ENCODE measurements at places on chromosomes 4 and X. TPM values are rescaled to one million over a fixed set of nuclear protein-coding genes. Genes with fewer than 3 reads are reported as not detected.

Gene PLP1
- not detected for total RNA-seq

Gene SLC38A5
- total RNA-seq: 25.1 TPM

Gene FMR1
- total RNA-seq: 33.3 TPM

Gene UGT2B15
- not detected for total RNA-seq

Gene CXXC4
- not detected for total RNA-seq

- DNase-seq: no peak
These were observed 325.0 kb downstream of the TLL1 start for GRCh38 chr4:166198041-166198440.

- no peak for DNase-seq
These were observed 1562.9 kb upstream of the TENM3 start for GRCh38 chr4:180680305-180680704.

DNA sequence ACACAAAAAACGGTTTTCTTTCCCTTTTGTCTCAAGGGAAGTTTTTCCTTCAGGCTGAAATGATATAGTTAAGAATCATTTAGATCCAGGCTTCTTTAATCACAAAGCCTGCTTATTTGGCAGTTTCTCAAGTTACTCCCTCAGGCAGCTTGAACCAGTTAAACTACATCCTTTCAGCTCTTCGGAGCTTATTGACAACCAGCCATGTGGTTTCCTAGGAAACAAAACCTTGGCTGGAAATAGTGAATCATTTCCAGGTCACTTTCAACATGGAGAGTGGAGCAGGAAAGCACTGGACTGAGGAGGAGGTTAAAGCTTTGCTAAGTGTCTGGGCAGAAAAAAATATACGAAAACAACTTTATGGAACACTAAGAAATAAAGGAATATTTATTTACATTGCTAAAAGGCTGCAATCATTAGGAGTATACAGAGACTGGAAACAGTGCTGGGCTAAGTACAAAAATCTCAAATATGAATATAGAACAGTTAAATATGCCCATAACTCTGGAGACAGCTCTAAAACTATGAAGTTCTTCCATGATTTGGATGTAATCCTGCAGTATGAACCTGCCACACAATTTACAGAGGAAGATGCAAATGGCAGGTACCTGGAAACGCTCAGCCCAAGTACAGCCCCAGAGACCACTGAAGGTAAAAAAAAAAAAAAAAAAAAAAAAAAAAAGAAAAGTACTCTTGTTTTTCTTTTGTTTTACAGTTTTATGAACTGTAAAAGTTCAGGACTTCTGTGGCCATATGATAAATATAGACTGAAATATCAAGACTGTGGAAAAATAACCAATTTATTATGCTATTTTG lies 23.2 kb upstream of the AASDH start:
- DNase-seq: peak; percentile 99

DNA sequence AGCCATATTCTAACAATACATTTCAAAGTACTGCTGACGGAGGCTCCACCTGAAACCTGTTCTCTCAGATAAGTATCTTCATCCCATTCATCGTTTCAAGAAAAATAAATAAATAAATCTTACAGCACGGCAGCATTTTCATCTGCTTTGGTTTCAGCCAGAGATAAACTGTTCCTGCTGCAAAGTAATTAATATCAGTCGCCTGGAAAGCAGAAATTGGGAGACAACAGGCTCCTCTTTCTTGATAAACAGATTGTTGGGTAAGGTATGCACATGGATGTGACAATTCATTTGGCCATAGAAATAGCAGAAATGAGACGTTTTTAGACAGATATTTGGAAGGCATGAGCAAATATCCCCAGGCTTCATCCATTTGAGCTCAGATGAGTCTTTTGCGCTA lies 110.4 kb downstream of the PPARGC1A start:
- no peak for DNase-seq

DNA sequence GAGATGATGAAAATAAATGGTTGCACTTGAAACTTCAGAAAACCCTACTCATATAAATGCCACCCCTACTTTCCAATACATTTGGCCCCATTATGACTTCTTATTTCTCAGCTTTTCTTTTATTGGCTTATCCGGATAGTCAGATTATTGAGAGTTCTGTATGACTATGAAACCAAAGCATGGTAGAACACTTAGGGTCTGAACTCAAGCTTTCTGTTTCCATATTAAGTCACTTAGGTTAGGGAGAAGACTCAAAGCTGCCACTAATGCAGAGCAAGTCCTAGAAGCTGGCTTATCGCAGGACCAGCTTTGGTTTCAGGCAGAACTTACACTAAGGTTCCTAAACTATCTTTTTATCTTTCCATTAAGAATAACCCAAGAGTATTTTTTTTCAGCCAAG lies 229.9 kb upstream of the CPEB2 start:
- DNase-seq: no peak

GRCh38 chr4:155304375-155304774 lies 72.4 kb downstream of the MAP9 start:
- no peak for DNase-seq

DNA sequence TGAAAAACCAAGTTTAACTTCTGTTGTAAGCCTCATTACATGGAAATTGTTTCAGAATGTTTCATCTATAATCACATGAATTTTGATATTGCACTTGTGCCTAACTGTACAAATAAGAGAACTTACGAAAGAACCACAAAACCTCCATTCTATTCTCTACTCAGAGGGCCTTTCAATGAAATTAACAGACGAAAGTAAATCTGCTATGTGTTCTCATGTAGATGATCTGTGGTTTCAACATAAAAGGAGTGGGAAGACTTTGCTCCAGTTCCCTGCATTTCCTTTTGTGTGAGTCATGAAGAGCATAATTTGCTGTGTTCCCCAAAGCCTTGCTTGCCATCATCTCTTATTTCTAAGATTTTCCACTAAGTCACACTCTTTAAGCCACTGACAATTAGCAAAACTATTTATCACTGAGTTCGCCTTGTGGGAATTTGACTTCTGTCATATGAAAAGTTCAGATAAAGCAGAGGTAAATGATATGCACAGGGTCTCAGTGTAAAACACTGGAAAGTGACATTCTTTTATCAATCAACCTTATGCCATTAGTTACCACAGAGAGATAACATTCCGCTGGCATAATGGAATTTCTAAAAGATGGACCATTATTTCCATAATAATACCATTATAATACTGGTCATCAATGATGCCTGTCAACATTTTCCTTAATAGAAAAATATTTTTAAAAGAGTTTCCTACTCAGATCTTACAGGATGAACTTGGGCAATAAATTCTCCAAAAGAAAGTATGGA lies 329.8 kb downstream of the NR3C2 start:
- DNase-seq: peak; percentile 5

DNA sequence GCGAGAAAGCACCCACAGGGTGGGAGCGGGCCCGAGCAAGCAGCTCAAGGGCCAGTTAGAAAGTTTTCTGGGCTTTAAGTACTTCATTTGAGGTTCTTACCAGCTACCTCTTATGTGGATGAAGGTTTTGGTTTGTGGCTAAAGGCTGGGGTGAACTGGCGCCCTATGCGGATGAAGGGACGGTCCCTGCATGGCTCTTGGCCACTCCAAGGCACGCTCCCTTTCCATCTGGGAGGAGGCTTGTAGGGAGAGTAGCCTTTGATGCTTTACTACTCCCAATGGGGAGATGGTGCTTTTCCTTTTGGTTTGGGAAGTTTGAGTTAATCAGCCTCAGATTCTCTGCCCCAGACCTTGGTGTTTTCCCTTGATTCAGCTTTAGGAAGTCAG lies 17.7 kb downstream of the MRFAP1 start:
- no peak for DNase-seq

DNA sequence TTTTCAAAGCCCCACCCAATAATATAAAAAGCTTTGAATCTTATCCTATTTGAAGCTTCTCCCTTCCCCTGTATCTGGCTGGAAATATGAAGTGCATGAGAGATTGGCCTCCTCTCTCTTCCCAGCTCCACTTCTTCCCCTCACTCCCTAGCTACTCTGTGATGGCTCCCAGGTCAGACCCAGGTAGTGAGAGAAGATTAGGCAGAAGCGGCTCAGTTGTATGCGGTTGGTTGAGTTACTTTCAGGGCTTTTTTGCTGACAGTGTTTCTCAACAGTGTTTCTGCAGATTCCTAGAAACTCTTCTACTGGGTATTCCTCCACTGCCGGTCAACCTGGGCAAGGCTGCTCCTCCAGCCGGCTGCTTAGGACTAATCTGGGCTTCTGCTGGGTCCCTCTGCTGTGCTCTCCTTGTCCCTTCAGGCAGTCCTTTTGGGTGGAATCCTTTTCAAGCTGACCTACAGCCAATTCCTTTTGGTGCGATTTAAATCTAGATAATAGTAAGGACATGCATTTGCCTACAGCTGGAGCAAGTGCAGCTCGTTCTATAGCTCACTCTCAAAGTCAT lies 87.4 kb upstream of the SLC7A11 start:
- DNase-seq: no peak

DNA sequence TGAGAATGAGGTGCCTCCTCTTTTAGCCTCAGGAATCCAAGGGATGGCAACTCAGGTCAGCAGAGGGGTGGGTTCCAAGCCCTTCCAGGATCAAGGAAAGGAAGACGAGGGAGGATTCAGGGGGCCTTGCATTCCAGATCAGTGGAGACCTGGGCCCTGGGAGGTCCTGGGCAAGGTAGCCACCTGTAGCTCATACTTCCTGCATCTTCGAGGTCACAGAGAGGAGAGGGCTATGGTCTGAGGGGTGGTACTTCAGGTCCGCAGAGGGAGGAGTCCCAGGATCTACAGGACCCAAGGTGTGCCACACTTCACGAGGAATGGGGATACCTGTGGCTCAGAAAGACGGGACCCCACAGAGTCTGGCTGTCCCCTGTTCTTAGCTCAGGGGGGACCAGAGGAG lies 9.2 kb downstream of the MAGEA4 start:
- DNase-seq: no peak

GRCh38 chr4:151472711-151473110 lies 63.7 kb downstream of the FHIP1A start:
- no peak for DNase-seq

DNA sequence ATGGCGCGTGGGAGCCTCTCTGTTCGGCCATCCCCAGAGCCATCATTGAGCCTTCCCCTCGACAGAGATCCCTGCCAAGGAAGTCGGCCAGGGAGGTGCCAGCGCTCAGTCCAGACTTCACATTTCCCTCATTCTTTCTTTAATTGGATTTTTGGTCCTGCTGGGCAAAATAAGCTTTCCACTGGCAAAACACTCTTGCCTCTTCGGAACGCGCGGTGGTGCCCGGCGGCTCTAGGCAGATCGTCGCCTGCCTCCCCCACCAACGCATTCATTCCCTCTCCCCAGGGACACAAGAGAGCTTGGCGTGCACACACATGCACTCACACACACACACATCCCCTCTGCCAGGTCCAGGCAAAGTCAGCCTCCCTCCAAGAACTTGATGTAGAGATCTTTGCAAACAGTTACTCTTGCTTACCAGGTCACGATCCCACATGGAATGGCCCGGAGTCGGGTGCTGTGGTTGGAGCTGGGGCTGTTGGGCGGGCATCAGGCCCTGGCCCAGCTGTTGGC lies 257.1 kb downstream of the BCOR start:
- DNase-seq: no peak

DNA sequence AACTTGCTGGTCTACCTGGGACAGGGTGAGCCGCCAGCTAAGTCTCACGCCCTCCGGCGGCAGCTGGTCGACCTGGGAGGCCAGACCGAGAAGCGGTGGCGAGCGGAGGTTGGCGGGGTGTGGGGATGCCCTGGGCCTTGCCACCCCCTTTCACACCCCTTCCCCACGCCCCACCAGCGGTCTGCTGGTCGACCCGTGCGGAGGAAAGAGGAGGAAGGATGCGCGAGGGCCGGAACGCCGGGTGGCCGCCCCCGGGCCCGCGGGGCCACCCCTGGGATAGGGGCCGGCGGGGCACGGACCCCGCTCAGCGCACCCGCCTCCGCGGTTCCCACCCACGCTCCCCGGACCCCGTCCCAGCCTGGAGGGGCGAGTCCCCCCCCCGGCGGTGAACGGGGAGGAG lies 28.3 kb upstream of the DCAF12L1 start:
- DNase-seq: no peak

- DNase-seq: no peak
These were observed 24.4 kb upstream of the ZNF718 start for GRCh38 chr4:99863-100262.

DNA sequence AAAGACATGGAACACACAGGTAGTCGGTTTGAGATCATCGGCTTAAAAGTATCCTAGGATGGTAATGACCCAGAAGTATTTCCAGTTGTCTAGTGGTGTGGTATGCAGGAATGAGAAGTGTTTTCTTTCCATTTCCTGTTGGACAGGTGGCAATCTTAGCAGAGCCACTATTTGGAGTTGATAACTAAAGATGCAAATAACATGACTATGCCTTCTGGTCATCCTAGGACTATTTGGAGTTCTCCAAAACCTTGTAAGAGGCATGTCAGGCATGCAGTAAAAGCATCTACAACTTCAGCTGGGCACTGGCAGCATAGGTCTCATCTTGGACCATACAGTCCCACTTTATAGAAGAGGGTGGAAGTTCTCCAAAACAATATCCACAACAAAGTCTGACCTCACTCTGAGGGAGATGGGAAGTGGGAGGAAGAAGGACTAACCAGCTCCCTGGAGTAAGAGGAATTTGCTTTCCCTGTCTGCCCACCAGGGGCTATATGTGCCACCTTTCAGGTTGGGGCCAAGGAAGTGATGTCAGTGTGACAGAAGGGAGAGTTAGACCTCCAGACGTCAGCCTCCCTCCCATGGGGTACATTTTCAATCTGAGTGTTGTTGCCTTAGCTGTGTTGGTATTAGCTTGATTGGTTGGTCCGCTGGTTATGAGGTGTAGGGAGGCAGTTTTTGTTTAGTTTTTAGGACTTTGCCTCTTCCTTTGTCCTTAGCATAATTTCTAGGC lies 101.2 kb upstream of the MYOZ2 start:
- DNase-seq: no peak

DNA sequence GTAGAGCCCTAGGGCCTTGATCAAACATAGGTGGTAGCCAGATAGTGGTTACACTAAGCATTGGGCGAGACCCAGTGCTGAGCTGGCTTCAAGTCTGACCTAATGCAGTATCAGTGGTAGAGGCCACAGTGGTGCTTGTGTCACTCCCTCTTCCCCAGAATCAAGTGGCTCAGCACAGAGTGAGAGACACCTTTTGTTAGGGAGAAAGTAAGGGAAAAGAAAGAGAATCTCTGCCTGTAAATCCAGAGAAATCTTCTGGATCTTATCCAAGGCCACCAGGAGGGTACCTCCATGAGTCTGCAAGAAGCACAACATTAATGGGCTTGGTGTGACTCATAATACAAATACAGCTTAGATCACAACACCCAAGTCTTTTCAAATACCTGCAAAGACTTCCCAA lies 117.7 kb upstream of the SLC6A14 start:
- DNase-seq: no peak

DNA sequence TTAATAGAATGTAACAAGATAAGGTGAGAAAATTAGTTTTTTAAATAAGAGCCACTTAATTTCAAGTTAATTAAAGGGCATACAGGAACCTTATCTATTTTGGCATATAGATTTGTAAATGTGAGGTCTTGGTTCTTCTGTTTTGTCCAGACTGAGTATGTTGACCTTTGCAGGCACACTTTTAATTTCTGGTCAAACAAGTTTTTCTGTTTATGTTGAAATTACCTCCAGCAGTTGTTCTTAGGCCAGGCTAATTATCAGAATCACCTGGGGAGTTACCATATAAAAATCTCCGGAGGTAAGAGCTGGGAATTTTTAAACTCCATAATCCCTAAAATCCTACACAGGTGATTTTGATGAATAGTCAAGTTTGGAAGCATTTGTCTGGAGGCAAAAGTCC lies 227.4 kb upstream of the ANKRD50 start:
- DNase-seq: no peak

GRCh38 chrX:17247144-17247543 lies 127.9 kb upstream of the NHS start:
- no peak for DNase-seq

- DNase-seq: peak; percentile 4
These were observed 11.3 kb upstream of the BTC start for GRCh38 chr4:74805601-74806000.

GRCh38 chrX:55004231-55004630 lies 4.1 kb downstream of the APEX2 start:
- DNase-seq: no peak

All from endothelial cell of umbilical vein (primary cell).